NCI-H774 (cell line): ENCODE measurements at places on chromosomes 5 and 9.

DNA sequence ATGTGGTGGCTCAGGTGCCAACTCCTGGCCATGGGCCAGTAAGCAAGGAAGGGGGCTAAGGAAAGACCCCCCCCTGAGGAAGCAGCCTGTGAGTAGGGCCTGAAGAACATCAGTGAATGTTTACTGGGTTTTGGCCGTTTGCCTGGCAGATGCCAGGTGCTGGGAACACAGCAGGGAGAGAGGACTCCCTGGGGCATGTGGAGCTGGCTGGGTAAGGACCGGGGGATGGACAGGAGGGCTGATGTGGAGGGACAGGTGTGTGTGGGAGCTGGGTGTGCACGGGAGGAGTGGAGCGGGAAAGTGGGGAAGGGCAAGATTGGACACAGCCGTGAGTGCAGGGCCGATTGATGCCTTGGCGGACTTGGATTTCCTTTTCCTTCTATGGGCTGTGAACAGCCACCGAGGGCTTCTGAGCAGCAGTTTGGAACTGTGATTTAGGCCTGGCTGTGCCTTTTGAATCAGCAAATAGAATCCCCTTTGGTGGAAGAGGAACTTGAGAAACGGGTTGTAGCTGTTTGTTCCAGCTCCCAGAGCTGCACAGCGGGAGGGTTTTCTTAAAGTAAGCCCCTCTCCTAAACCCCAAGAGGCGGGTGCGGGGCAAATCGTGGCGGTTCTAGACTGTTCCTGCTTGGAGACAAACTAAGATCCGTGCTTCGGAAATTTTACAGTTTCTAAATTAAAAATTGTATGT is 3.1 kb downstream of the HMCN2 start:
- peak; percentile 69 for DNase-seq

DNA sequence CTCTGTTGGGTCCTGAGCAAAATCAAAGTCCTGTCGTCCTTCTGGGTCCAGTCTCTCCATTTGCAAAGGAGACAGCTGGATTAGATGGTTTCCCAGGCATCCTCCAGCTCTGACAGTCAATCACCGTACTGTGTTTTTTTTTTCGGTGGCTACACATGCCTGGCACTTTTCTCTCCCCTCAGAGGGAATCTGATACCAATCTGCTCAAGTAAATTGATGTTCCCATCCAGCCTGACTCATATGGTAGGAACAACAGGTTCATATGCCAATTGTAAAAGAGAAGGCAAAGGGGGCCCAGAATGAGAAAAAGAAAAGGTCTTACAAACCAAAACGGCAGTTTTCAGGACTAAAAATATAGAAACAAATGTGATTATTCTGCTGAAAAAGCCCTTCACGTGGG is 1.2 kb downstream of the FBXO10 start:
- no peak for DNase-seq

- no peak for DNase-seq
Observed at GRCh38 chr5:149240354-149240998, 31.2 kb upstream of the AFAP1L1 start.

GRCh38 chr5:125370461-125371205 is 624.2 kb upstream of the ZNF608 start:
- DNase-seq, result no peak

- DNase-seq, result no peak
Observed at GRCh38 chr5:129098488-129099183, 4.1 kb downstream of the ISOC1 start.

- no peak for DNase-seq
Observed at GRCh38 chr9:89773170-89773569, 168.4 kb downstream of the GADD45G start.
